ENCODE measurements at places on chromosomes 12 and 14.

- DNase-seq = no peak
Measured at GRCh38 chr14:75094896-75095295, 25.5 kb downstream of the ZC2HC1C start.

GRCh38 chr14:54537651-54538050 lies 27.9 kb downstream of the CGRRF1 start:
- no peak for DNase-seq

- no peak for DNase-seq
Measured at GRCh38 chr12:52530366-52530765, 10.2 kb upstream of the KRT5 start.

- DNase-seq = peak; percentile 49
Measured at GRCh38 chr14:105389534-105389933, 8.8 kb upstream of the TEX22 start.

DNA sequence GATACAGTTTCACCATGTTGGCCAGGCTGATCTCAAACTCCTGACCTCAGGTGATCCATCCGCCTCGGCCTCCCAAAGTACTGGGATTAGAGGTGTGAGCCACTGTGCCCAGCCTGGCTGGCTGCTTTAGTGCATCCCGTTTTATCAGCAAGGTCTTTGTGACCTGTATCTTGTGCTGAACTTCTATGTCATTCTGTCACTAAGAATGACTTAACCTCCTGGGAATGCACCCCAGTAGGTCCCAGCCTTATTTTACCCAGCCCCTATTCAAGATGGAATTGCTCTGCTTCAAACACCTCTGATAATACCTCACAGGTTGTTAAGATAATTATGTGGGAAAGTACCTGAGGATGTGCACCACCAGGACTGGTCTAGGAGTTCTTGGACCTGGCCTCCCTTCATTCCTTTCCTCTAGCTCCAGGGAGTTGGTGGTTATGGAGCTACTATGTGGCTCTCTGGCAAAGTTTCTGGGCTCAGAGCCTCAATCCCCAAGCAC lies 26.1 kb upstream of the JPH4 start:
- DNase-seq = no peak

- no peak for DNase-seq
Measured at GRCh38 chr12:123036466-123037285, 56.2 kb downstream of the ARL6IP4 start.

GRCh38 chr12:113088971-113089756 lies 32.6 kb downstream of the DTX1 start:
- DNase-seq = no peak

- DNase-seq = peak; percentile 20
Measured at GRCh38 chr12:87509237-87509820, 519.9 kb downstream of the C12orf50 start.

DNA sequence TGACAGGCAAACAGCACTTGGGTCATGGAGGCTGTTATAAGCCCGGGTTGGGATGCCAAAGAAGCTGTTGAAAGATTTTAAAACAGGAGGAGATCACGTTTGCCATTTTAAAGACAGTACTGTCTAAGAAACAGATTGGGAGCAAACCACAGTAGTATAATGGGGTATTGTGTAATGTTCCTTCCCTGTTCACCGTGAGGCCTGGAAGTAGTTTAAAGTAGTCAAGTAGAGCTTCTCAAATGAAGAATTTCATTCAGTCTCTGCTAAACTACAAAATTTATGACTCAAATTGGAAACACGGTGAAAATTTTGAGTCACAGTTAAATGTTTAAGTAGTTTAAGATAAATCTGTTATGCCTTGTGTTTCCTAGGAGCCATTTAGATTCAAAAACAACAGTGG lies 35.8 kb downstream of the ATP2A2 start:
- DNase-seq = peak; percentile 91

DNA sequence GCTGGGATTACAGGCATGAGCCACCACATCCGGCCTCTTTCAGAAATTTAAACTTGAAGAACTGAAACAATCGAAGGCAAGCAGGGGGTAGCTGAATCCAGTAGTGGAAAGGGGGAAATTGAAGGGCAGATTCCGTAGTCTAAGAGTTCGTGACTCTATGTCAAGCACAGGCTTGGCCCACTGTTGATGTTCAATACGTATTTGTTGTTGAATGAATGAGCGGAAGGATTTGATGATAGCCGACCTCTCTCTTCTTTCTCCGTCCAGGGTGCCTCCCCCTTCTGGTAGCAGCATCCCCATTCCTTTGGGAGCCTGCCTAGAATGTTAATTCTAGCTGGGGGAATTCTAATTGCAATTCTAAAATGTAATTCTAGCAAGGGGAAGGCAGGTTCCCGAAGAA lies 59.8 kb upstream of the MED13L start:
- DNase-seq = no peak

DNA sequence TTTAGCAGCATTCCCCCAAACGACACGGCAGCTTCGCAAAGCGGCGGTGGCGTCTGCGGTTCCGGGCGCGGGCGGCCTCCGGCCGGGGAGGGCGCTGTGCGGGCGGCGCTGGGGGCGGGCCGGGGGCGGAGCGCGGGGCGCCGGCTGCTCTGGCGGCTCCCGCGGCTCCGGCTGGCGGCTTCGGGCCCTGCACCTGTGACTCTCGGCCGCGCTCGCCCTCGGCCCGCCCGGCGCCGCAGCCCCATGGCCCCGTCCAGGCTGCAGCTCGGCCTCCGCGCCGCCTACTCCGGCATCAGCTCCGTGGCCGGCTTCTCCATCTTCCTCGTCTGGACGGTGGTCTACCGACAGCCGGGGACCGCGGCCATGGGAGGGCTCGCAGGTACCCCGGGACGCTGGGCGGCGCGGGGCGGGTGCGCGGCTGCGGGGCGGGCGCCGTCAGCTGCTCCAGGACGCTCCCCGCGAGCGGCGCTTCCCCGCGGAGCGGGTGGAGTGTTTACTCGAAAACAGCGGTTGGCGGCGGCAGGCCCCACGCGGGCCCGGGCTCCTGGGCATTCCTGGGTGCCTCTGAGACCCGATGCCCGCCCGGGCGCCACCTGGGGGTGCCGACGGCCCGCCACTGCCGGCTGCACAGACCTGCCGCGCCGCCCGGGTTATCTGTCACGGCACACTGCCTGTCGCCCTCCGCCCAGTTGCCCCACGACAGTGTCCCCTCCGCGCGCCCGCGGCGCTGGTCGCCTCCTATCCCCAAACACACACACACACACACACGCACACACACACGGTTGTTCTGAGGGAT lies at the start of gene SLC48A1:
Gene SLC48A1, plus strand, starts transcription at position 177 of the 796 bp plus-strand sequence. Its CDS starts 67 bp downstream, at position 244.
- no peak for DNase-seq

DNA sequence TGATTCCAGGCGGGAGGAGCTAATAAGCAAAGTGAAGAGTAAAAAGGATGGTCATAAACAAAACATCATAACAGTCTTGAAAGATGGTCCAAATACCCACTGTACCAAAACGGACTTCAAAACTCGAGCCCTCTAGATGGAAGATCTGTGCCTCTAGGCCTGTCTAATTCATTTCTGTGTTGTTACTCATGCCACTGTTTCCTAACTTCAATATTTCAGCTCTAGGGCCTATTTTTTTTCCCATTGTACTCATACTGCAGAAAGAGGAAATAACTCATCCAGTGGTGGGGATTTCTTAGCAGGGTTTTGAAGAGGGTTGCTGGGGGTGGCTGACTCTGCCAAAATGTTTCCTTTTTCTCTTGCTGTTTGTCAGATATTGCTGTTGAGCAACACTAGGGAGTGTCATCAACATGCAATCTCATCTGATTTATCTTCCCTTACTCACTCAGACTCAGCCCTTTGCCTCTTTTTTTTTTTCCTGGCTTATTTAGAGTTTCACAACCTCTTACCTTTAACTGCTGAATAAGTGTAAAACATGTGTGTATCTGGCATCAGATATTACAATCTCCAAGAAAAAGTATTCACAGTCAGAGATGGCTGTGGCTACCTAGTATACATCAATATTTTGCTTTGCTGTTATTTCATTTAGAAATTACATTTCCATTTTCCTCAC lies 189.6 kb downstream of the DUSP6 start:
- peak; percentile 90 for DNase-seq

DNA sequence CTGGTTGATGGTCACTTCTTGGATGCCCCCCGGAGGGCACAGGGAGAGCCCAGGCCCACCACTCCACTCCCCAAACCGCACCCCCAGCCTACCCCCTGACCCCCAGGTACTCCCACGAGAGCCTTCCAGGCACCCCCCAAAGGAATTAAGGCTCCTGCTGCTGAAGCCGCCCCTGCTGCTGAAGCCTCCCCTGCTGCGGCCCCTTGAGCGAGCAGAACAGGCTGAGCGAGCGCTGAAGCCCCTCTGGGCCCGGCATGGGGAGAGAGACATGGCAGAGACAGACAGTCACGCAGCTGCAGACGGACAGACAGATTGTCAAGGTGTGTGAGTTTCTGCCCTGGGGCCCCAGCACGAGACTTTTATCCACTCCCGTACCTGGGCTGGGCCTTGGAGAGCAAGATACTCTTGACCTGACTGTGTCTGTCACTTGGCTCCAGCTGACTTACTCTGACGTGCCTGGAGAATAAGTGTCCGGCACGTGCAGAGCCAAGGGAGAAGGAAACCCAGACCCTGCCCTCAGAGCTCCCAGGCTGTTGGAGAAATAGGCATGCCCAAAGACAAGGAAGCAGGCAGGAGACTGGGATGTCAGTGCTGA lies at the start of gene KRT78:
Gene KRT78, minus strand, starts transcription at position 334 of the 595 bp plus-strand sequence. Its CDS starts 64 bp downstream, at position 270.
- DNase-seq = no peak

DNA sequence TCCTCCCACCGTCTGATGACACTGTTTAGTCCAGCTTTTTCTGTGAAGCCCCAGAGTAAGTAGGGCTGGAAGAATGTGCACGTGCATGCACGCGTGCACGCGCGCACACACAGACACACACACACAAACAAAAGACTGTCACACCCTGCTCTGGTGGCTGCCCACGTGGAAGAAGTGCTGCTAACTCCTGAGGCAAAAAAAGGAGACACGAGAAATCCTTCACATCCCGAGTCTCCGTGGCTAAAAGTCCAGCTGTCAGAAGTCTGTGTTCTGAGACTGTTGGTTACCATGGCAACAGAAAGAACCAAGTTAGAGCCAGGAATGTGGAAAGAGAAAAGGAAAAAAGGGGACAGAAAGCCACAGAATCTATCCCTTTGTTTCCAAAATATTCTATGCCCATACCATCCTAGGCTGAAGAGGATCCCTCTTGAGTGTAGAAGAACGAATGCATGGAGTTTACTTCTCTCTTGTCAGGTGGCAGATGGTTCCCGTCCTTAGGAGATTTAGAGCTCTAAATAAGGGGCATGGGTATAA lies 1.6 kb upstream of the C12orf71 start:
- DNase-seq = peak; percentile 94

DNA sequence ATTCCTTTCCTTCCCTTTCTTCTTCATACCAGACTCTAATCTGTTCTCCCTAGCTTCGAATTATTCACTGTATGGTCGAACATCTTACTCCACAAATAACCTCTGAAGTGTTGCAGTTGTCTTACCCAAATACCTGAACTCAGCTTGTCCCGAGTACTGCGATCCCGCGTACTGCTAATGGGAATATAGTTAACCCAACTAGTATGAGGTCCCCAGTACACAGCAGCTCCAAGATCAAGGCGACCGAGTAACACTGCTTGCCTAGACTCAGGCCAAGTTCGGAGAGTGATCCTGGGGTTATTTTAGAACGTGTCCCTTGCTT lies 462 bp upstream of the ETNK1 start:
- no peak for DNase-seq

DNA sequence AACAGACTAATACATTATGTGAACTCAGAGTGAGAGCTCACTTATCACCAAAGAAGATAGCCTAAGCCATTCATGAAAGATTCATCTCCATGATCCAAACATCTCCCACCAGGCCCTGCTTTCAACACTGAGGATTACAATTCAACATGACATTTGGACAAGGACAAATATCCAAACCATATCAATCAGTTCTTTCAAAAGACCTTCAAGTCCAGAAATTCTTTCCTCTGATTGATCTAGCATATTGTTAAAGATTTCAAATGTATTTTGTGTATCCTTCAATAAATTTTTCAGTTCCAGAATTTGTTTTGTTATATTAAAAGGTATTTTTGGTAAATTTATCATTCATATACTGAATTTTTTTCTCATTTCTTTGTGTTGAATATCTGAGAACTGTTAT lies 1055.8 kb downstream of the SLC6A15 start:
- no peak for DNase-seq

DNA sequence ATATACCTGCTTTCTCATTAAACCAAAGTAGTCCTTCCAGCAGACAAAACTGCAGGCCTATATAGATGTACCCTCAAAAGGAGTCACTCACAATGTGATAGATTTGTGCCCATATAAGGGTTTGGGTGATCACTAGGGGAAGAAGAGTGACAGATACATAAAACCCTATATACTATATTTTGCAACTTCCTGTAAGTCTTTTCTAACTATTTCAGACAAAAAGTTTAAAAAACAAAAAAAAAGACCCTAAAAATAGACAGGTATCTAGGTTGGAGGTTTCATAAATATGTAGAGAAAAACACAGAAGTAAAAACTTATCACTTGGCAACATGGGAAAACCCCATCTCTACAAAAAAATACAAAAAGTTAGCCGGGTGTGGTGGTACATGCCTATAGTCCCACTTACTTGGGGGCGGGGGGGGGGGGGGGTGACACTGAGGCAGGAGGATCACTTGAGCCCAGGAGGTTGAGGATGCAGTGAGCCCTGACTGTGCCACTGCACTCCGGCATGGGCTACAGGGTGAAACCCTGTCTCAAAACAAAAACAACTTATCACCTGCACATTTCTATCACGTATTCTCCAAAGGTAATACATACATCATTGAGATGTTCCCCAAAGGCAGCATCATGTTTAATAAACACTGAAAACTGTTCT lies 2.9 kb downstream of the VCPKMT start:
- DNase-seq = no peak

Measured in foreskin melanocyte (primary cell).